ENCODE measurements at places on chromosomes 5 and 9.

DNA sequence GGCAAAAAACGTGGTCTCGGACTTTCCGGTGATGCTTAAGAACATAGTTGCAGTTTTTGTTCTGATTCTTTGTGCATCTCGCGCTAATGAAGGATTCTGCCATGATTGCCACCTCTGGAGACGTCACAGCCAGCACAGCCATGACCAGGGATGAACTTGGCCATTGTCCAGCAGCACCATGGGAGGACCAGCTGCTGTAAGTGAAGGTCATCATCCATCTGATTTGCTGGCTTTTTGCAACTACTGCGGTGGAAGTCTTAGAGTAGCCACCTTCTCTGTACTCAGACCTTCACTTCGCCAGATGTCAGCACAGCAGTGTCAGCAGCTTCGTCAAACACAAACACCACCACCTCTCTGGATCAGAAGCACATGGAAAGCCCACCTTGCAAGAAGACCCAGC, 45.7 kb downstream of the NSUN2 start:
- no peak for DNase-seq

DNA sequence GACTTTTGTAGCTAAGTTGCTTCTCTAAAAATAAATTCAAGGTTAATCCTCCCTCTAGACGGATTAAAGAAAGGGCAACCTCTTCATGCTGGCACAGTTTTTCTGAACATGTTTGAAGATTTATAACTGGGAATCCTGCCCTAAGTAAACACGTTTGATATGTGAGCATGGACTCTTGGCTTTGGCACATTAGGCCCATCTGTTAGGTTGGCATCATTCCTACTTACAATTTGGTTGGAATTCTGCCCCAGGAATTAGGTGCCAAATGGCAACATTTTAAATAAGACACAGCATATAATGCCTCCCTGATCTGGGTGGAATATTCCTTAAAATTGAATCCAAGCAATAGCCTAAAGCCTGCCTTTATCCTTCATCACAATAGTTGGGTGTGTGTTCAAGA, 372.3 kb upstream of the CDH18 start:
- DNase-seq = no peak

GRCh38 chr9:93295456-93296076, 111.6 kb downstream of the WNK2 start:
- DNase-seq = no peak

GRCh38 chr9:91714020-91714806, 235.8 kb downstream of the ROR2 start:
- DNase-seq = no peak

GRCh38 chr5:105134328-105134727, 1571.7 kb upstream of the NUDT12 start:
- no peak for DNase-seq

DNA sequence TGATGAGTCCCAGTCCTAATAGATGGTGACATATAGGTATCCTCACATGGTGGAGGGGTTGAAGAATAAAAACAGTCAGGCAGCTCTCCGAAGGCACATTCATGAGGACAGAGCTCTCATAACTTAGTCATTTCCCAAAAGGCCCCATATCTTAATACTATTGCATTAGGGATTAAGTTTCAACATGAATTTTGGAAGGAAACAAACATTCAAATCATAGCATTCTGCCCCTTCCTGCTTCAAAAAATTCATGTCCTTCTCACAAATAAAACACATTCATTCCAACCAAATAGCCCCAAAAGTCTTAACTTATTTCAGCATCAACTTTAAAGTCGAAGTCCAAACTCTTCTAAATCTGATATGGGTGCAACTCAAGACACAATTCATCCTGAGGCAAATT, 277.2 kb upstream of the NR4A3 start:
- DNase-seq = no peak

DNA sequence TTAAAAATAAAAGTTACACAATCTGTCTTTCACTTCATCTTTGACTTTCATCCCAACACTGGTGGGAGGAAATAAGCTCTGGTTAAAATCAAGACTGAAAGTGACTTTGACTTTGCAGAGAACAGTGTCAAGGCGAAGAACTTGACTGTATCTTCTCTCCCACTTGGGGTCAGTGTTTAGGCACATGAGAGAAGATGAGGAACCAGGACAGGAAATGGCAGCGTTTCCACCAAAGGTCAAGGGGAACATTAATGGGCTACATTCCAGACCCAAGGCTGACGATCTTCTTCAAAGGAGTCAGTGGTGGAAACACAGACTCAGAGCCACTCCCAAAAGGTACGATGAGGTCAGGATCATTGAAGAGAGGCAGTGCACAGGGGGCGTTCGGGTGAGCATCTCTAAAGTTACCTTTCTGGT, 409.5 kb downstream of the ARHGEF28 start:
- peak; percentile 41 for DNase-seq

DNA sequence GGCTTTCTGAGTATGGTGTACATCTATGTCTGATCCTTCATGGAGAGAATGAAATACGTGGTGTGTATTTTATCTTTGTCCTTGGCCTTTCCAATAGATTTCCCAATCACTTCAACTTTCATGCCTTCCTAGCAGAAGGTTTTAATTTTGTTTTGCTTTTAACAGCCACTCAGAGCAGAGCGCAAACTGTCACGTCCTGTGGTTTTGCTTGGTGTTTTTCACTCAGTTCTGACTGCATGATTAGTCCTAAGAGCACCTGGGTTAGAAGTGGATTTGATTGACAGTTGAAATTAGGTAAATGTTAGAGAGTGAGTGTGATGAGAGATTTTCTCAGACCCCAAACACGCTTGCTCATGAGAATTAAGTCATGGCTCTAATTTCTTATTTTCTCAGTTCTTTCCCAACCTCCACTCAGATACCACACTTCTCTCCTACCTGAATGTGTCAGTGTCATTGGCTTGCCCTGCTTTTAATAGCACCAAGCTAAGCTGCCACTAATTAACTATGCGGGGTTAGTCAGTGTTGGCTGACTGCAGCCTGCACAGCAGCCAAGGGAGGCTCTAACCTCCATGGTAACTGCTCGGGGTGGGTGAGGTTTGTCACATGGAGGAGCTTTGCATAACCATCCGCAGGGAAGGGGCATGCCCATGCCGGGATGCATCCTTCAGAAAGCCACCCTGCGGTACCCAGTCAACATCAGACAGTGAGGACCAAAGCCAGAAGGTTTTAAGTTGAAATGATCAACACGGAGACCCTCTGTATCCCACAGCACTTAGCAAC, 173.4 kb downstream of the NR3C1 start:
- peak; percentile 24 for DNase-seq

- DNase-seq = no peak
Measured at GRCh38 chr5:169848271-169848670, 132.0 kb downstream of the INSYN2B start.

DNA sequence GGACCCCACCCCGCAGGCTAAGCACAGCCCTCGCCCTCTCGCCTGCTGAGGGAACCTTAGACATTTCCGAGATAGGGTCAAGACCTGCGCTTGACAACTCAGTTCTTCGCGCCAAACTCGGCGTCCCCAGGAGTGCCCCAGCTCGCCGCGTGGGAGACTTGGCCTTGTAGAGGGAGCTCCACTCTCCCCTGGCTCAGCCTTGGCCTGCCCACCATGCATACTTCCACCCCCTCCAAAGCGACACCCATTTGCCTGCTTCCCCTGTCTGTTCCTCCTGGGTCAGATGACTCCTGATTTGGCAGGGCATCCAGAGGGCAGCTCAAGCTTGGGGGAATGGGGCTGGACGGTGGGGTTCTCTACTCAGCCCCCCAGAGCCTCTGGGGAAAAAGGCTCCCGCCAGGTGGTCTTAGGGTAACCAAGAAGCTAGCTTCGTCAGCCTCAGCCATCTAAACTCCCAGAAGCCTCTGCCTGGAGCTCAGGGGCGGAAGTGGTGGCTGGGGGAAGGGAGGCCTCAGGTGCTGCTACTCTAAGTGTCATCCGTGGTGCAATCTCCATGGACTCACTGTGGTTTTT, 560 bp downstream of the DOCK2 start:
- DNase-seq = no peak

GRCh38 chr9:3359048-3359692, 166.6 kb downstream of the RFX3 start:
- no peak for DNase-seq

GRCh38 chr5:164951570-164951969, 1446.2 kb downstream of the MAT2B start:
- DNase-seq = no peak

GRCh38 chr9:135815413-135815812, 91.9 kb downstream of the CAMSAP1 start:
- no peak for DNase-seq

DNA sequence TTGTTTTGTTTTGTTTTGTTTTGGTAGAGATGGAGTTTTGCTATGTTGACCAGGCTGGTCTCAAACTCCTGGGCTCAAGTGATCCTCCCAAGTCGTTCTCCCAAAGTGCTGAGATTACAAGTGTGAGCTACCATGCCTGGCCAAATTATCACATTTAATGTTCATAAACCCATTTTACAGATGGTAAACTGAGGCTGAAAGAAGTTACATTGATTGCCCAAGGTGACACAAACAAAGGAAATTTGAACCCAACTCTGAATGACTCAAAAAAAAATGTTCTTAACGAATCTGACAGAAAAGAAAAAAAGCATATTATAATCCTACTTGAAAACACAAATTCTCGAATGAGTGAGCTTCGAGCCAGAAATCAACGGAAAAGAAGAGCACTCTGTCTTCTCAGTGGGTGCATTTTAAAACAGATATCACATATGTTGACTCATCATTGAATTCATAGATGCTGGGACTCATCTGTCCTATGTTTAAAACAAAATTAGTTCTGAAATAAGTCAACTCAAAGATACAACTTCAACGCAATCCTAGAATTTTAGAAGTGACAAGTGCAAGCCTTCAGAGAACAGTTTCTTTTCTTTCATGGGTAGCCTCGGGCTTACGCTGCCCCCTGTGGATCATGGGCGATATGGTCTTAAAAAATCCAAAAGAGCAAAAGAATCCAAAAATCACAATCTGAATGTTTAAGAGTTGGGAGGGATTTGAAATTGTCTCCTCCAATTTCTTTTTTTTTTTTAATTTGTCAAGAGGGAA, 28.4 kb downstream of the TIMD4 start:
- peak; percentile 37 for DNase-seq

DNA sequence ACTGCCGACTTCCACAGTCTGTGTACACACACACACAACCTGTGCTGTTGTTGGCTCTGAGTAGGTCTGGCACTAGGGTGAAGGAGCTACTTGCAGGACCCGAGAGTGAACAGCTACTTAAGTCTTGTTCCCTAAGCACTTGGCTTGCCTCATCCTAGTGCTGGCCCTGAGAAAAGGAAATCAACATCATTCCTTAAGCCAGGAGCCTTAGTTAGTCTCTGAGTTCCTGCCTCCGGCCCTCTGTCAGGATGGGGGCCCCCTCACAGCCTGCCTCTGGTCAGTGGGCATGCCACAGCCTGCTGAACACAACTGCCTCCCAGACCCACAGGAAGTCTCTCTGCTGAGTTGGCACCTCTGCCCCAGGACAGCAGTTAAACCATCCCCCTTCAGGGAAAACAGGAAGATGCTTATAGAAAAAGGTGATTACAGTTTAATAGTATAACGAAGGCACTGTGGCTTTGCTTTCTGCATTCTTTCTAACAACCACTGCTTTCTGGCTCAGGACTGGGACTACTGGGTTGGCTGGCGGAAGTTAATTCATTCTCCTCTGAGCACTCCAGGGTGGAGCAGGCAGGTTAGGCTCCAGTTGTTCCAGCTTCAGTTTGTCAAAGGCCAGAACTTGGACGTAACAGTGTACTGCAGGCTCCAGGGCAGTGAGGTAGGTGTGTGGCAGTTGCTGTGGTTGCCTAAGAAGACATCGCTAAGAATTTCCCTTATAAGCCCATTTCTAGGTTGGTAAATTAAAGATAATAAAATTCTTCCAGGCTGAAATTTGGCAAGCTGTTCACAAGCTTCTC, 2.8 kb downstream of the MAMDC2 start:
- no peak for DNase-seq

GRCh38 chr9:91084896-91085516, 276.7 kb downstream of the AUH start:
- no peak for DNase-seq

GRCh38 chr5:150394131-150394530, 18.6 kb downstream of the CD74 start:
- no peak for DNase-seq

GRCh38 chr5:160435532-160435931, 13.9 kb downstream of the PTTG1 start:
- no peak for DNase-seq

GRCh38 chr5:156476678-156477077, 149.7 kb downstream of the SGCD start:
- no peak for DNase-seq

GRCh38 chr9:134968011-134968822, 50.5 kb upstream of the FCN1 start:
- DNase-seq = no peak

- no peak for DNase-seq
Measured at GRCh38 chr5:116930616-116931015, 356.0 kb upstream of the SEMA6A start.

DNA sequence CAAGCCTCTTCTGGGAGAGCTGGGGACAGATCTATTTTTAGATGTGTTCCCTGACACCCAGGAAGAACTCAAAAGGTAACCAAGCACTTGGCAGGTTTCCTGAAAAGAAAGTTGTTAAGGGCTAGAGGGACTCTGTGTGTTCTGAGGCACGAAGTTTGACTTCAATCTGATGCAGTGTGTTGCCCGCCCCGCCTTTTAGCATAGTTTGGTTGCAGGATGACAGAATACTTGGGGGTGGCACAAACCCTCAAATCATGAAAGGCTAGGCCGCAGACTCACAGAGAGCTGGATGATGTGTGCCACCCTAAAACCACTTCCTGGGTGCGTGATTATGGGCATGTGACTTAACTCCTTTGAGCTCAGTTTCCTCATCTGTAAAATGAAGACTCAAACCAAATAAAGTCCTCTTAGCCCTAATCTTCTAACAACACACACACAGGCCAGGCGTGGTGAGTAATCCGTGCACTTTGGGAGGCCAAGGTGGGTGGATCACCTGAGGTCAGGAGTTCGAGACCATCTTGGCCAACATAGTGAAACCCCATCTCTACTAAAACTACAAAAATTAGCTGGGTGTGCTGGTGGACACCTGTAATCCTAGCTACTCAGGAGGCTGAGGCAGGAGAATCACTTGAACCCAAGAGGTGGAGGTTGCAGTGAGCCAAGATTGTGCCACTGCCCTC, 12.8 kb upstream of the NDFIP1 start:
- DNase-seq = no peak

- DNase-seq = no peak
Measured at GRCh38 chr5:39713250-39713916, 288.6 kb upstream of the DAB2 start.

DNA sequence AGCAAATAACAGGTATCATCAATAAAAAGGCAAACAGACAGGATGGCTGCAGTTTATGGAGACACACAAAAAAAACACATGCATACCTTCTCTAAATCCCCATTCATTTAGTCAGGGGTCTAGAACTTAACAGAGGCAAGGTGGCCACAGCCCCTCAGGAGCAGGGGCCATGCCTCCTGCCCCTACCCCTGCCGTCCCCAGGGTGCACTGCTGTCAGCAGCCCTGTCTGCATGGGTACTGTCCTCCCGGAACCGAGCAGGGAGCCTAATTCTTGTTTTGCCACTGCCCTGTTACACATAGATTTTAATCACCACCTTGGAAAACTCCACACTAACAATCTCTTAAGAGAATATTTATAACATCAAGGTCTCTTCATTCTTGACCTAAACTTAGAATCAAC, 39.0 kb downstream of the ADAMTS12 start:
- DNase-seq = no peak
